ENCODE measurements at places on chromosomes 5 and 9.

DNA sequence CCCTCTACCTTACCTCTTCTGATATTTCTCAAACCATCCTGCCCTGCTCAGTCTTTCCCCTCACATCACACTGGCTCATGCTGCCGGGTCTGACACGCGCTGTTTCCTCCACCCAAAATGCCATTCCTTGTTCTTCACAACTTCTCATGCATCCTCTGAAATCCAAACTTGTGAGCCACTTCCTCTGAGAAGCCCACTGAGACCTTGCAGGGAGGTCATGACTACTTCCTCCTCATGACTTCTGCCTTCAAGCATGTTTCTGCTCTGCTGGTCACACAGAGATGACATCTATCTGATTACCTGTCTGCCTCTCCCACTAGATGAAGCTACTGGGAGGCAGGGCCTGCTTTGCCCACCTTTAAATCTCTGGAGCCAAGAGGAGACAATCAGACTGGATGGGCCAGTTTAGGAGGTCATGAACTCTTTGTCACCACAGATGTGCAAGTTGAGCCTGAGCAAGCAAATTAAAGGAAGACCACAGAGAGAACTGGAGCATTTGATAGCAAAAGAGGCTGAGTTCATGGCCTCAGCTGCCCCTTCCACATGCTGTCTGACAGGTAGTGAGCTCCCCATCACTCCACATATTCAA lies 119.8 kb upstream of the TBC1D2 start:
- DNase-seq: no peak

DNA sequence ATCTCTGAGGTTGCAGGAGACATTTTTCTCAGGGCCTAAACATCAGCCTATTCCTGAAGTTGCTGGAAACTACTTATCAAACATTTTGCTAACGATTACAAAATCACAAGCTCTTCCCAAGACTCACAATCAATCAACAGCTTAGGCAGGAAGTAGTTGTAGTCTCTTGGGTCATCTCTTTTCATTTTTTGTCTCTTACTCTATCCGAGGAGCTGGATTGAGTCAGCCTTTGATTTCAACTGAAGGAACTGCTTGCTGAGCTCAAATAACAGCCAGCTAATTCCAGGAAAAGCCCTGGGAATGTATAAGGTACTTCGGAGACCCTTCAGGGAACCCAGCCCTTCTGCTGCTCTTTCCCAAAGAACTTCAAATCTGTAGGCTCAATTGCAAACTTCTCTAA lies 398.9 kb downstream of the PLK2 start:
- DNase-seq: no peak

DNA sequence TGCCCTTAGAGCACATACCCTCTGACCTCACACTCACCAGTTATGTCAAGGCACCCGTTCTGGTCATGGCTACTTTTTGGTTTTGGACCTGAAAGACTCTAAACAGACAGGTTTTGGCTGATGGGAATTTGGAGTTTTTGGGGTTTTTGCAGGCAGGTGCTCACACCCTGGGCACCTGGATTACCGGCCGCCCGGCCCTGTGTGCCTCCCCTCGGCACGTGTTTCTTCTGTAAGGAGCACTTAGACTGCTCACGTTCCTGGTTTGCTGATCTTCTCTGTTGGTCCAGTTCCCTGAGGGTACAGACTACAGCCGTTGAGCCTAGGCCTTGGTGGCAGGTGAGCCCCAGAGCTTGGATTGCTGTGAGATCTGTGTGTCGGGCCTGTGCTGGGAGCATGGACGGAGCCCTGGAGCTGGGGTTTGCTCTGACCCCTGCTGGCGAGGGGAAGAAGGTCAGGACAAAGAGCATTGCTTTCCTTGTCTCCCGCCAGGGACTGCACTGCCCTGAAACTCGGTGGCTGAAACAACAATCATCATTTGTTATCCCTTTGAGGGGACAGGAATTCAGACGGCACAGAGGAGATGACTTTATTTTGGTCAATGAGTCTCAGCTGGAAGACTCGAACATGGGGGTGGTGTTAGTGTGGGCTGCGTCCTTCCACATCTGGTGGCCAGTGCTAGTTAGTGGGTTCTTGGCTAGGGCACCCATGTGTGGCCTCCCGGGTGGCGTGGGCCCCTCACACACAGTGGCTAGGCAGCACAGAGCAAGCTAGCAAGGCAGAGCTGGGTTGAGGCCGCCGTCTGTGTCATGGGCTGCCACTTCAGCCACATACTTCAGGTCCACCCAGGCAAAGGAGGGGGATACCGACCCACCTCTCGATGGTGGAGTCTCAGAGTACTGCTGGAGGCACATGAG lies 76.4 kb downstream of the EHMT1 start:
- peak; percentile 85 for DNase-seq

- no peak for DNase-seq
Observed at GRCh38 chr9:115032296-115032695, 85.7 kb downstream of the TNC start.

GRCh38 chr9:110077925-110078324 lies 130.0 kb downstream of the C9orf152 start:
- no peak for DNase-seq

- peak; percentile 29 for DNase-seq
Observed at GRCh38 chr9:123929177-123929869, 603 bp downstream of the DENND1A start.

- DNase-seq: no peak
Observed at GRCh38 chr5:126373375-126374108, 49.7 kb upstream of the GRAMD2B start.

- no peak for DNase-seq
Observed at GRCh38 chr5:143542798-143543144, 139.3 kb upstream of the NR3C1 start.

- DNase-seq: no peak
Observed at GRCh38 chr9:126348911-126349550, 22.4 kb downstream of the MVB12B start.

DNA sequence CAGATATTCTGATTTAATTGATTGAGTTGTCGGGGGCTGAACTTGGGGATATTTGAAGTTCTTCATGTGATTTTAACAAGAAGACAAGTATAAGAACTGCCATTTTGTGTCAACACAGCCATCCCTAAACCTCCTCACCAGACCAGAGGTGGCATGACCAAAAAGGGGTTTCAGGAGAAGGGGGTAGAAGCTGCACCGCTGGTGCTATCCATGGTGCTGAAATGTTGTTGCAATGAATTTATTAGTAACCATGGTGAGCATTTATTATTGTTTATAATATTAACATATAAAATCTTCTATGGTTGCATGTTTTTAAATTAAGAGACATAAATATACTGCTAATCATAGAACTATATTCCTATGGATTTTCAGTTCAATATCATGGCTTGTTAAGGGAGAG lies 72.3 kb downstream of the GNA14 start:
- peak; percentile 32 for DNase-seq

DNA sequence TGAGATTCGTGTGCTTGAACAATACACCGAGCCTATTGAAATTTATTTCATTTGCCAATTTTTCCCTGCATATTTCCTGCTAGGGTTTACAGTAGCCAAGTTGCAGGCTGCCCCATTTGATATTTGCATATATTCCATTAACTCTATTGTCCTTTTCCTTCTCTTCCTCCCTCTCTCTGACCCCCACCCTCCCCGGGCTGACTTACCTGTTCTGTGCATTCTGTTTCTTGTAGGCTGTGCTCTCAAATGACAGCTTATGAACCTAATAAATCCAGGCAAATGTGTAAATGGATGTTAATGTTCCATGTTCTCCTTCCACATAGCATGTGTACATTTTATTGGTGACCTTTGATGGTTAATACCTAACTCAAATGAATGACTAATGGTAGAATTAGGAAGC lies 1169.2 kb upstream of the WWC1 start:
- DNase-seq: no peak

DNA sequence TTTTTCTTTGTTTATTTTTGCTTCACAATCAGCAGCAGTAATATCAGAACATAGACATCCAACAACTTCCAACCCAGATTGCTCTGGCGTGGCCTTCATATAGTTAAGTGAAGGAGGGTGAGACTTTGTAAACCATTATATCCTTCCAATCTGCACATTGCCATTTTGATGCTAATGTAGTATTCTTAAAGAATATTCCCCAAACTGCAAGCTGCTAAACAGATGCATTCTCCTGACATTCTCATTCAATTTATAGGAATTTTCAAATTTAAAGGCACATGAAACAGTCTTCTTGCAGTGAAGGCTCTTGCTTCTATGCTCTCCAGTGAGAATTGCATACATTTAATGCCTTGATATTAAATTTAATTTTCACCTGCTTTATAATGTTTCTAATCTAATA lies 181.2 kb upstream of the EDIL3 start:
- no peak for DNase-seq

DNA sequence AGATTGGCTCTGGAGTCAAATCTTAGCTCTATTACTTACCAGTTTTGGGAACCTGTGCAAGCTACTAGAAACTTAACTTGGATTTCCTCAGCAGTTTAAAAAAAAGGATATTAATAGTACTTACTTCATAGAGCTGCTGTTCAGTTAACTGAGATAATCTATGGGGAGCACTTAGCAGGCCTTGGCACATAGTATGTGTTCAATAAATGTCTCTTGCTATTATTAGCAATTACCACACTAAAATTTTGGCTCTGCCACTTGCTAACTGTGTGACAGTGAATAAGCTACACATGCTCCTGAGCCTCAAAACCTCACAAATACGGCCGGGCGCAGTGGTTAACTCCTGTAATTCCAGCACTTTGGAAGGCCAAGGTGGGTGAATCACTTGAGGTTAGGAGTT lies 55.9 kb downstream of the CDK5RAP2 start:
- DNase-seq: no peak

GRCh38 chr9:7479300-7479699 lies 320.3 kb downstream of the DMAC1 start:
- DNase-seq: no peak

- no peak for DNase-seq
Observed at GRCh38 chr5:9533562-9534364, 12.1 kb downstream of the SEMA5A start.
